Anterior cingulate cortex (tissue), 58 donors: ENCODE measurements at places on chromosomes 5 and 9.
A peak's percentile ranks its signal among the peaks of the same experiment; 100 is the strongest.

DNA sequence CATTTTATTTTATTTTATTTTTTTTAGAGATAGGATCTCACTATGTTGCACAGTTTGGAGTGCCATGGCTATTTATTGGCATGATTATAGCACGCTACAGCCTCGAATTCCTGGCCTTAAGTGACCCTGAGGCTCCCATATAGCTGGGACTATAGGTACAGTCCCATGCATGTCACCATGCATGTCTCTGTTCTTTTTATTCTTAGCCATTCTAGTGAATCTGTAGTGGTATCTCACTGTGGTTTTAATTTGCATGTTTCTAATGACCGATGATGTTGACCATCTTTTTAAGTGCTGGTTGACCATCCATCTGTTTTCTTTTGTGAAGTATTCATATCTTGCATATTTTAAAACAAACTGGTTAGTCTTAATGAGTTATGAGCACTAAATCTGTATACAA lies 76.1 kb downstream of the SLC44A1 start:
- no peak for DNase-seq

GRCh38 chr9:128823903-128824406 lies 5.6 kb downstream of the SPOUT1 start:
- DNase-seq, result no peak

GRCh38 chr9:69180670-69181069 lies 6.6 kb downstream of the TJP2 start:
- no peak for DNase-seq

- DNase-seq, result no peak
Measured at GRCh38 chr5:34639852-34640626, 16.1 kb upstream of the RAI14 start.

DNA sequence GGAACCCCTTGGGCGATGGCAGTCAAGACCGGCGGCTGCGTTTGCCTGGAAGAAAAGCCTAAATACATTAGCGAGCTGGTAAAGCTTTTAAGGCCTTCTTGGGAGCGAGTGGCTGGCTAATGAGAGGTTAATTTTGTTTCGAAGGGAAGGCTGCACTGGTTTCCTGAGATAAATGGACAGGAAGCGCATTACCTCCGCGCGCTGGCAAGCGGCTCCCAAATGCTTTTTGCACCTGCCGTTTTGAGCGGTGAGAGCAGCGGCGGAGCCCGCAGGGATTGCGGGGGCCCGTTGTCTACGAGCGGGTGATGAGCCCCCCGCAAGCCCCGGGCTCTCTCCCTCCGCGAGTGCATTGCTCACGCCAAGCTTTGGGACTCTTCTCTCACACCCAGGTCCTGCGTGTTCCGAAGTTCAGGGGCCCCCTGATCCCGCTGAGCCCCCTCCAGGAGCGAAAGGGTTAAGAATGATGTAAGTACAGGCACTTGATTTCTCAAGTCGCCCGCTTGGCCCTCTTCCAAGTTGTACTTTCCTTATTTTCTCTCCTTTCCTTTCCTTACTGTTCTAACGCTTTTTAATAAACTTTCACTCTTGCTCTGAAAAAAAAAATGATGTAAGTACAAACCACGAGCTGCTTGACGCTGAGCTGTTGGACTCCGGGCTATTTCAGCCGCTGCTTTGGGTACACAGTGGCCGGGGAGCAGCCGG lies 3.1 kb upstream of the RGMB start:
- peak; percentile 63 for DNase-seq
